ENCODE measurements at places on chromosomes 3 and 15.

DNA sequence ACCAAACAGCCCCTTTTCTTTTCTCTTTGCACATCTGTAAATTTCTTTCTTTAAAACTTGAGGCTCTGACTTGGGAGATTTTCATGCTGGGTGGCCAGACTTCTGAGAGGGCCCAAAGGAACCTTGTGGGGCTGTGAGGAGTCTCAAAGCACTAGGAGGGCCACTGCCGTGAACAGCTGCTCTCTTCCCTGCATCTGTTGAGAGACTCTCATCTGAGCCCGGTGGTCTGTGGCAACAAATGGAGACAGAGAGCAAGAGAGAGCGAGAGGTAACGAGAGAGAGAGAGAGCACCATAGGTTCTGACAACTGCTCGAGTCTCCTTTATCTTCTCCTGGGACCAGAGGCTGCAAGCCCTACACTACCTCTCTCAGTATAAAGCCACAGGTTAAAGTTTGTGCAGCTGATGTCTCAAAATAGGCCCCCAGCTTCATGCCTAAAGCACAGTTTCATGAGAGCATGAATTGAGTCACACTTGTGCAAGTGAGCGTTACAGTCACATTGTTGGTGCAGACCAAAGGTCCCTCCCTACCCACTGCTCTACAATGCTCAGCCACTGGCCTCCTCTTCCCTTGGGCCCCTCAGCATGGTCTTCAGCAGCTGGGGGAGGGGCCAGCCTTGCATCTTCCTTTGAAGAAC lies 60.7 kb downstream of the ZNF621 start:
- no peak for DNase-seq

GRCh38 chr15:58547628-58548307 lies 116.0 kb downstream of the LIPC start:
- DNase-seq, result no peak

DNA sequence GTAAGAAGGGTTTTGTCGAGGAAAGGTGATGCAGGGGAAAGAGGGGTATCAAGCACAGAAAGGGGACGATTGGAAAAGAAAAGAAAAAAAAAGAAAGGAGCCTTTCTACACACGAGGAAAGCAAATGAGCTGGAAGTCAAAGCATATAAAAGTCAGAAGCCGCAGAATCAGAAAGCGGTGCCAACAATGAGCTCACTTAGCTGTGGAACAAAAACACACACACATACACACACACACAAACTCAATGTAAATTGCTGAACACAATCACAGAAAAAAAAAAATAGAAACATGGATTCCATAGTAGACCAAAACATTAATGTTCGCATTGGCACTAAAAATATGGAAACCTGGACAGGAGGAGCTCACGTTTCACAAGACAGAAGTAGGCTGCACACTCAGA lies 63.4 kb upstream of the FEZF2 start:
- DNase-seq, result no peak

GRCh38 chr3:99500485-99500884 lies 137.9 kb upstream of the COL8A1 start:
- DNase-seq, result no peak

DNA sequence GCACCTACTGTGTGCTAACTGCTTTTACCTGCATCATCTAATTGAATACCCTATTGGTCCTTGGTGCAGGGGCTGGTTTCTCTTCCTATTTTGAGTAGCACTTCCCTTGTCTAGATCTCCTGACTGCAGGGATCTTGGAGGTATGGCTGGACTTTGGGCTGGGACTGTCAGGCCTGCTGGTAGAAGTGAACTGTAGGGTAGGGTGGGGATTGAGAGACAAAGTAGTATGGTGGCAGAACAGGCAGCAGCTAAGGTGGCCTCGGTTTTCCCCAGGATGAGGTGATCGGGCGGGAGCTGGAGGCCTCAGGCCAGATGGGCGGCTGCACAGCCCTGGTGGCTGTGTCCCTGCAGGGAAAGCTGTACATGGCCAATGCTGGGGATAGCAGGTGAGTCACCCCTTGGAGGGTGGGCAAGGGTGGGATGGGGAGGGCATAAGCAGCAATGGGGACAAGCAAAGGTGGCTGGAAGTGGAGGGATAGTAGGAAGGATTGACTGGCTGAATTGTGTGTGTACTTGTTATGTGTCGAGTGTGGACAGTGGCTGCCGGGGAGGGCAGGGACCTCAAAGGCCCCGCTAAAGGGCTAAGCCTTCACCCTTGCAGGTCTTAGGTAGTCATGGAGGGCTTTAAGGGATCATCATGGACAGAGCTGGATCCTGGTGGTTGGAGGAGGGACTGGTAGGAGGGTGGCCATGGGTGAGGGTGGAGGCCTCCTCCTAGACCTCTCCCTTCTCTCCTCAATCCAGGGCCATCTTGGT lies 2.0 kb downstream of the PPM1M start:
- DNase-seq, result no peak

GRCh38 chr15:60720086-60720485 lies 241.1 kb upstream of the ICE2 start:
- no peak for DNase-seq

GRCh38 chr3:113625834-113626233 lies 70.6 kb downstream of the USF3 start:
- no peak for DNase-seq

DNA sequence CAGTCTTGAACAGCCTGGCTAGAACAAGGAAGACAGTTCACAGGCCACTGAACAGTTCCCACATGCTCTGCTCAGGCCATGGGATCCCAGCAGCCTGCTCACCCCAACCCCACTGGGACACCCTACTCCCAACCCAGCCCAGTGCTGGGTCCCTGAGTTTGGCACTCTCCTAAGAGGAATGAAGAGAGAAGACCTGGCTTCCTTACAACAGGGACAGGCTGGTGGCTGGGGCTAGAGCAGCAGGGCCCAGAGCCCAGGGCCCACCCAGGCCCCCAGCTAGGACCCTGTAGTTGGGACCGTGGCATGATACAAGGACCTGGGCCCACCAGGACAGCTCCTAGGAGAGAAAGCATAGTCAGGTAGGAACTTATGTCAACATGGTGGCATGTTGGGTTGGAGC lies 43.4 kb downstream of the SEMA3G start:
- no peak for DNase-seq

GRCh38 chr15:93466380-93466779 lies 377.4 kb upstream of the RGMA start:
- no peak for DNase-seq

All from stimulated activated CD8-positive, alpha-beta memory T cell treated with anti-CD3 and anti-CD28 coated beads, Interleukin-4, amount 100 ng/mL, for 4 hours (primary cell).